ENCODE measurements at places on chromosomes 4 and X. TPM values are rescaled to one million over a fixed set of nuclear protein-coding genes. Genes with fewer than 3 reads are reported as not detected.

The AP1S2 gene
- total RNA-seq, result 230 TPM

The CENPVL2 gene
- 2.9 TPM for total RNA-seq

The DCAF16 gene
- 57.9 TPM for total RNA-seq

The ADH1B gene
- total RNA-seq, result not detected

DNA sequence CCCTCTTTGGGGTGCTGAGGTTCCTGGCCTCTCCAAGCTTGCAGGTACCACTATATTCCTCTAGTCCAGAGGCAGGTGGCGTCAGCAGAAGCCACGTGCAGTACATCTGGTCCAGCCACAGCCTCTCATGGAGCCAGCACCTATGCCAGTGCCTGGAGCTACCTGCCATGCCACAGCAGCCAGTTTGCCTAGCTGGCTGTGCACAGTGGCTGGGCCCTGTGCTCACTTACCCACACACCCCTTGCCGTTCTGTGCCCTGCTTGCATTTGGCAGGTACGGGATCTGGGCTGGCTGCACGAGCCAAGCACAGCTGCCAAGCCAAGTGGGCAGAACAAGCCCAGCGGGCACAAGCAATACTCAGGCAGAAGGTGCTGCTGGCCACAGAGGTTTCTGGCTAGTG, 601.1 kb downstream of the EPHA5 start:
- no peak for DNase-seq

- DNase-seq, result no peak
Measured at GRCh38 chr4:103375278-103375677, 177.1 kb upstream of the CENPE start.

DNA sequence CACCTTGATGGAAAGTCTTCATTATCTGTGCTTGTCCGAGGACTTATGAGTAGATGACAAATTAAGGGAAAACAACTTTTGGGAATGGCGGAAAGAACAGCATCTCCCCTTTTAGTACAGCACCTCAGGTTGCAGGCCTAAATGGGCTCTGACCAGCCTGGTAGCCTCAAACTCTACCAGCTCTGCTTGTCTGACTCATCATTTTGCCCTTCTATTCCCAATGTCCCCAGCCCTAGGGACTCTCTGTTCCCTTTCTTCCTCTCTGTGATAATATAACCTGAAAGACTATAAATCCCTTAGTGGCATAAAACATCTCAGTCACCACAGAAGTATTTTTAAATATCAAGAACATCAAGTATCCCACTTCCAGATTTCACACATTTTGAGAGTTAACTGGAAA, 121.9 kb downstream of the THOC2 start:
- no peak for DNase-seq

- DNase-seq, result no peak
Measured at GRCh38 chr4:31918891-31919290, 1198.7 kb downstream of the PCDH7 start.

DNA sequence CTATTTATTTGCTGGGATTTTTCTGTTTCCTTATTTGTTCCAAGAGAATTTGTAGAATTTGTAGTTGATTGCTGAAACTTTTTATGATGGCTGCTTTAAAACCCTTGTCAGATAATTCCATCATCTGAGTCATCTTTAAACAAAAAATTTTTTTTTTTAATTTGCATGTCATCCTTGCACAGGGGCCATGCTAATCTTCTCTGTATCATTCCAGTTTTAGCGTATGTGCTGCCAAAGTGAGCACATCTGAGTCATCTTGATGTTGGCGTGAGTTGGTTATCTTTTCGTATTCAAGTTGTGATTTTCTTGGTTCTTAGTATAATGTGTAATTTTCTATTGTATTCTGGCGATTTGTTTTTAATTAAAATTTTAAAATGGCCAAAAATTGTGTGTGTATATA, 18.7 kb upstream of the ZNF157 start:
- no peak for DNase-seq
